ENCODE measurements at places on chromosomes 1 and 21.

GRCh38 chr1:90223401-90223800 is 228.5 kb downstream of the ZNF326 start:
- H3K27me3 ChIP-seq: no peaks in the 10 kb centered on the region
- no peaks in the 10 kb centered on the region for H3K4me1 ChIP-seq
- H3K36me3 ChIP-seq: peaks cover 12% of the 10 kb centered on the region
- no peak overlapping the region for H3K4me3 ChIP-seq
- no peak for DNase-seq
- no peak overlapping the region for H3K27ac ChIP-seq

GRCh38 chr1:22048351-22049192 is 3.9 kb upstream of the CDC42 start:
- H3K4me1 ChIP-seq: peaks cover 26% of the 10 kb centered on the region
- peaks cover 6% of the 10 kb centered on the region for H3K36me3 ChIP-seq
- peaks cover 8% of the 10 kb centered on the region for H3K27me3 ChIP-seq
- DNase-seq: no peak
- H3K4me3 ChIP-seq: no peak overlapping the region

DNA sequence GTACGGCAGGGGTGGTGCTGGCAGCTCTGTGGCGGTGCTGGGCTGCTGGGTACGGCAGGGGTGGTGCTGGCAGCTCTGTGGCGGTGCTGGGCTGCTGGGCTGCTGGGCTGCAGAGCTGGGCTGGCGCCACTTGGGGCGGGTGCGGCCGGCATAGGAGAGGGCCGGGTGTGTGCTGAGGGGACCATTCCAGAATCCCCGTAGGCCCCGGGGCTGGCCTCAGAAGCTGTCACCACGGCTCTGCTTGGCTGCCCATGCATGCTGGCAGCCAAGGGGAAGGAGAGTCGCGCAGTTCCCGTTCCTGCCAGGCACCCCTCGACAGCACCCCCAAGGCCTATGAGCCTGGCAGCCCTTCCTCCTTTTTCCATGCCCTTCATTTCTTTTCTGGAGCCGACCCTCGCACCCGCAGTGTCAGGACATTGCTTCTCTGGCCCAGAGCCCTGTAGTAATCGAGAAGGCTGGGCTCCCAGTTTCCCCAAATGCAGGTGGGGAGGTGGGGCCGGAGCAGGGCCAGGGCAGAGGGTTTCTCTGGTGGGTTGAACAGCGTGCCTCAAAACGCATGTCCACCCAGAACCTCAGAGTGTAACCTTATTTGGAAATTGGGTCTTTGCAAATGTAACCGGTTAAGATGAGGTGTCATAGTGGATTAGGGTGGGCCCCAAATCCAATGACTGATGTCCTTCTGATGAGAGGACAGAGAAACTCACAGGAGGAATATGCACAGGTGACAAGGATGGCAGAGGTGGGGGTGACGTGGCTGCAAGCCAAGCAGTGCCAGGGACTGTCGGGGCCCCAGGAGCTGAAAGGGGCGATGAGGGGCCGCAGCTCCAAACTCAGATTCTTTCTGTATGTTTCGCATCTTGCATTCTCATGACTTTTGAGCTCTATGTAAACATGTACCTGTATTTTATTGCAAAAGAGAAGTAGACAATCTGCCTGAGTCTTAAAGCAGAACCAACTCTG is 71.0 kb upstream of the ACTRT2 start:
- H3K27me3 ChIP-seq: no peaks in the 10 kb centered on the region
- no peak for DNase-seq
- no peak overlapping the region for H3K27ac ChIP-seq
- H3K36me3 ChIP-seq: peaks cover 4% of the 10 kb centered on the region
- H3K4me3 ChIP-seq: no peak overlapping the region

GRCh38 chr1:73611681-73612080 is 586.3 kb downstream of the LRRIQ3 start:
- H3K4me1 ChIP-seq: no peaks in the 10 kb centered on the region
- H3K36me3 ChIP-seq: no peaks in the 10 kb centered on the region
- no peak overlapping the region for H3K4me3 ChIP-seq
- H3K27ac ChIP-seq: no peak overlapping the region
- no peaks in the 10 kb centered on the region for H3K27me3 ChIP-seq
- DNase-seq: no peak

DNA sequence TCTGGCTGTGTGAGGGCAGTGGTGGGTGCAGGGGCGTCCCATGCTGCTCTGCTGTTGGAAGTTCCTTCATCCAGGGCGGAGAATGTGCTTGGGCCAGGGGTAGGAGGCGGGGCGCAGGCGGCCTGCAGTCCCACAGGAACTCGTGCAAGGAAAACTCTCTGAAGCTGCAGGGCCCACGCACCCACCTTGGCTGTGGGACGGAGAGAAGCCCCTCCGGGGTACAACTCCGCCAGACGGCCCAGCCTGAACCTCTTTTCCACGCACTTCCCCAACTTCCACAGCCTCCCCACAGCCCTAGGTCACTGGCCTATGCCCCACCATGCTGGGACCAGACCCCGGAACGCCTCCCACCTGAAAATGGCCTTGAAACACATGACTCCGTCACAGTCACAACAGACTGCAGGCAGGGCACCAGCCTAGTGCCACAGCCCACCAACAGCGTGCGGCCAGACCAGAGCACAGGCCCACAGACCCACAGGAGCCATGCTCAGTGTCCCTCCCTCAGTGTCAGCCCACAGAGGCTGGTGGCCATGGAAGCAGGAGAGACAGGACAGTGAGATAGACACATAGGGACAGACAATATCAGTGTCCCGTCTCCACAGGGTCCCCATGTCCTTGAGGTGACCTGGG is 47.8 kb downstream of the WNT9A start:
- DNase-seq: no peak
- H3K27me3 ChIP-seq: peaks cover 6% of the 10 kb centered on the region
- no peak overlapping the region for H3K4me3 ChIP-seq

DNA sequence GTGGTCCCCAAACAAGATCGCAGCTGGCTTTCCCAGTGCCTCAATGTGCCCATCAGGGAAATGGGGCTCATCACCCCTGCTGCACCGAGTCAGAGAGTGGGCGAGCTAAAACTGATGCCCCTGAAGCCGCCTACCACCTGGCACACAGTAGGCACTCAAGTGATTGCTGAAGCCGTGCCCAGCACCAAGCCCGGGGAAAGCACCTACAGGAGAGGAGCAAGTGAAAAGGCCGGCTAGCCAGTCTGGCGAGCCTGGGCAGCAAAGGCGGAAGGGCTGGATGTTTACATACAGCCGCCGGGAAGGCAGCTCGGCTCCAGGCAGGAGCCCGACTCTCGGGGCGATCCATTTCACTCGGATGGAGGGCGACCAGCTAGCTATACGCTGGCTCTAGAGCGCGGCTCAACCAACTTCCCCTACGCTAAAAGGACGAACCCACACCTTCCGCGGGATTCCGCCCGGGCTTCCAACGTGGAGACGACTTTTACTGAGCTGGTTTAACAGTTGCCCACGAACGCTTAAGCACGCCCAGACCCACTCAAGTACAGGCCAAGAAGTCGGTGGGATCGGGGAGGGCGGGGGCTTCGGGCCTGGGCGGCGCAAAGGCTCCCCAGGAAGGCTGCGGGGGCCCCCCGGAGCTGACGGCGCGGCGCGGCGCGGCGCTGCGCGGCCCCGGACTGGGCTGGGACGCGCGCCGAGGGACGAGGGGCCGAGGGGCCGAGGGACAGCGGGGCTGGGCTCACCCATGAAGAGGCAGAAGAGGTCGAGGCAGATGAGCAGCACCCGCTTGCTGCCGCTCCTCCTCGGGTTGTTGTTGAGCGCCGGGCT is 1.0 kb downstream of the PLPP3 start:
- peaks cover 46% of the 10 kb centered on the region for H3K4me1 ChIP-seq
- H3K4me3 ChIP-seq: peak overlapping the region; percentile 93
- H3K27ac ChIP-seq: peak overlapping the region; percentile 85
- H3K36me3 ChIP-seq: no peaks in the 10 kb centered on the region
- DNase-seq: peak; percentile 44

DNA sequence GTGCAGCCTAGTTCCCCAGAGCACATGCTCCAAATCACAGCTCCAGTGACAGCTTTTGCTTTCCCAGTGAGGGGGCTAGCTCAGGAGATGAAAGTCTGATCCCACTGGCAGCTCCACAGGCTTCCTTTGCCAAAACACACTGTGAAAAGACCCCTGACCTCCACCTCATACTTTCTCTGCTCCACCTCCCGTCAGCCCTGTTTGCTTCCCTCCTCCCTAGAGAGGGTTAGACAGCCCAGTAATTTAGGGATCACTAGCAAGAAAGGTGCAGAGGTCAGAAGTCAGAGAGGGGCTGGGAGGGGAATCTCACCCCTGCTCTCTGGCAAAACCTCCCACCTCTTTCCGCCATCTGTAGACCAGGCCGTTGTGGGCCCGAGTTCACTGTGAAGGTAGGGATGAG is 62.8 kb downstream of the PLXNA2 start:
- H3K4me3 ChIP-seq: no peak overlapping the region
- no peak for DNase-seq
- peaks cover 3% of the 10 kb centered on the region for H3K27me3 ChIP-seq
- H3K36me3 ChIP-seq: 0 out of 2 replicates have a peak, but pooled peaks cover 3% of the 10 kb centered on the region
- peaks cover 96% of the 10 kb centered on the region for H3K4me1 ChIP-seq

- peaks cover 7% of the 10 kb centered on the region for H3K4me1 ChIP-seq
- H3K27ac ChIP-seq: no peak overlapping the region
- no peaks in the 10 kb centered on the region for H3K36me3 ChIP-seq
- H3K4me3 ChIP-seq: no peak overlapping the region
These were observed 17.2 kb upstream of the LAPTM5 start for GRCh38 chr1:30774550-30775432.

- no peaks in the 10 kb centered on the region for H3K27me3 ChIP-seq
- peak overlapping the region; percentile 76 for H3K27ac ChIP-seq
- peak; percentile 71 for DNase-seq
- no peaks in the 10 kb centered on the region for H3K36me3 ChIP-seq
- H3K4me1 ChIP-seq: peaks cover 42% of the 10 kb centered on the region
These were observed 56.0 kb downstream of the ADARB1 start for GRCh38 chr21:45130324-45130774.

DNA sequence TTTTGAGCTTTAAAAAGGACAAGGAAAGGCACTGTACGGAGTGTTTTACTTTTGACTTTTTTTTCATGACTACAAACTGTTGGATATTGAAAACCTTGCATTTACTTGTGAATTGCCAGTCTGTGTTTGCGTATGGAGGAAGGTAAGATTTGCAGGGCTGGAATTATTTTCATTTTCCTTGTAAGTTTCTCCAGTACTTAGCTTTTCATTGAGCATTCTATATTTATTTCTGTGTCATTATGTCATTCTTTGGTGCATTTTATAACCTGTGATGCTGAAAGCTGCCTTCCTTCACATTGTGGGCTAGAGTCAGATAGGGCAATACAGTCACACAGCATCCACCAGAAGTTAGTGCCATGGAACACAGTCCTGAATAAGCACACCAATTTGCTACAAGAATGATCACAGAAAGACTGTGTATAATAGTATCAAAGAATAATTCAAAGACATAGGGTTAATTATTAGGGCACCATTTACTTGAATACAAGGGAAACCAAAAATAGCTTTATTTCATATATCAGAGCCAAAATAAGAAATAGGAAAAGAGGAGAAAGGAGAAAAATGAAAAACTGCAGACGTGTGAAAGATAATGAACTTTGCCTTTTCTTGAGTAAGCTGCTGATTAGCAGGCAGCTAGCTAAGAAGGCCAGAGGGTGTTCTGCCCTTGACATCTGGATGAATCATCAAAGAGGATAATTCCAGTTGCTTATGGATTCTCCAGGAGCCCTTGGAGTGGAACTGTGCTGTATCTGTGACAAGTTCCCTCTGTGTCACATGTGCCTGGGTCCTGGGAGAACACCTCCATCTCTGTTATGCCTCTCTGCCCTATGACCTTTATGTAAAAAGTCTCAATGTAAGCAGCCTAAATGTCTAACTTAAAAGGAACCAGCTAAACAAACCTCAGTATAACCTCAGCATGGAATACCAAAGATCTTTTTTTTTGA is 8.0 kb upstream of the FAM20B start:
- H3K4me3 ChIP-seq: peak overlapping the region; percentile 42
- peak; percentile 27 for DNase-seq
- H3K36me3 ChIP-seq: no peaks in the 10 kb centered on the region
- H3K27me3 ChIP-seq: peaks cover 2% of the 10 kb centered on the region

DNA sequence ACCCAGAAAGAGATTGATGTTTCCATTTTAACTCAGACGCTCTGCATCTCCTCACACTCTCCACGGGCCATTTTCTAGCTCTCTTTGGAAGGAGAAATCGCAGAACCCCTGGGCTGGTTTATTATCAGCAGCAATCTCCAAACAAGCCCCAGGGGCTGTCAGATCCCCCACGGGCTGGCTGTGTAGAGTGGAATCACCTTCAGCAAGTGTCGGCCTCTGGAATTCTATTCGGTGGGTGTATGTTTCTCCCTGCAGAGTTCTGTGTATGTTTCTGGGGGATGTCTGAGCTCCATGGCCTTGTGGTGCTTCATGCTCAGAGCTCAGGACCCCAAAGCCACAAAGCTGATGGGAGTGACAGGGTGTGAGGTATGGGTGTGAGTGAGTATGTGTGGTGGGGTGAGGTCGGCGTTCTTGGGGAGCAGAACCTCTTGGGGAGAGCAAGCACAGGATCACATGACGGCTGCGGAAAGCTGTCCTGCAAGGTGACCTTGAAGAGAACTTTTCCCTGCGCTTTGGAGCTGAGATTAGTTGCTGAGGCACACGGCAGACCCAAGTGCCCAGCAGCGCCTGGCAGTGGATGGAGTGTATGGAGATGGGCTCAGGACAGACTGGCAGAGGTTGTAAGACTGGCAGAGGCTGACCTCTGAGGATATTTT is 489 bp downstream of the ACOT11 start:
- H3K27ac ChIP-seq: no peak overlapping the region
- H3K4me3 ChIP-seq: no peak overlapping the region
- H3K27me3 ChIP-seq: no peaks in the 10 kb centered on the region
- DNase-seq: no peak
- no peaks in the 10 kb centered on the region for H3K36me3 ChIP-seq

- peaks cover 28% of the 10 kb centered on the region for H3K4me1 ChIP-seq
- peaks cover 16% of the 10 kb centered on the region for H3K27me3 ChIP-seq
- no peak for DNase-seq
- H3K36me3 ChIP-seq: peaks cover 9% of the 10 kb centered on the region
- H3K27ac ChIP-seq: peak overlapping the region; percentile 10
- H3K4me3 ChIP-seq: no peak overlapping the region
These were observed 76.5 kb downstream of the DHRS3 start for GRCh38 chr1:12541274-12542137.

DNA sequence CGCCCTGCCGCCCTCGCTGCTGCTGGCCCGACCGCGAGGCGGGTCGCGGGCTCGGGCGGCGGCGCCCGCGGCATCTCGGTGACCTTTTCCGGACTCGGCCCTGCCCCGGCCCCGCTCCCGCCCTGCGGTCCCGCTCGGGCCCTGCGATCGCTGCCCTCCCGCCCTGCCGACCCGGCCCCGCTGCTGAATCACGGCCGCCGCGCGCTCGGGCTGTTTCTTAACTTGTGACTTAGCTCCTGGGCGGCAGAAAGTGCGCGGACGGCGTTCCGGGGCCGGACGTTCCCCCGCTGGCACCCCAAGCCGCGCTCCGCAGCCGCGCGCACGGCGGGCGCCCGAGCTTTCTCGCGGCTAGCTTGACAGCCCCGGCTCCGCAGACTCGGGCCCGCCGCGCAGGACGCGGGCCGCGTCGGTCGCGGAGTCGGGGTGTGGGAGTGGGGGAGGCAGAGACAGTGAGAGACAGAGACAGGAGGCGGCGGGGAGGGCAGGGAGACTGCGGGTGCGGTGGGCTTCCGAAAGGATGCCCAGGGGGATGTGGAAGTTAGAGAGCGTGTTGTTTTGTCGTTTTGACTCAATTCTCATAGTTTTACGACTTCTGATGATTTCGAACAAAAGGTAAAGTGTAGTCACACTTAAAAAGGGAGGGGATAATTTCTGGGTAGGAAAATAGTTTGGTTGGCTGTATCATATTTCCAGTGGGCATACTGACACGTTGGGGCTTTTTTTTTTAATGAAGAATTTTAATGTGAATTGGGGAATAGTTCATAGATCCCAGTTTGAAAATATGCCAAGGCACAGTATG is 49.8 kb downstream of the PRDM2 start:
- peak overlapping the region; percentile 95 for H3K4me3 ChIP-seq
- H3K4me1 ChIP-seq: peaks cover 52% of the 10 kb centered on the region
- peak overlapping the region; percentile 84 for H3K27ac ChIP-seq

GRCh38 chr1:183137782-183138181 is 48.3 kb upstream of the LAMC2 start:
- peaks cover 86% of the 10 kb centered on the region for H3K36me3 ChIP-seq
- peak overlapping the region; percentile 1 for H3K4me3 ChIP-seq
- no peak for DNase-seq

All from HFFc6 (cell line).